Nephron progenitor cell (in vitro differentiated cells): ENCODE measurements at places on chromosomes 2 and 18.

DNA sequence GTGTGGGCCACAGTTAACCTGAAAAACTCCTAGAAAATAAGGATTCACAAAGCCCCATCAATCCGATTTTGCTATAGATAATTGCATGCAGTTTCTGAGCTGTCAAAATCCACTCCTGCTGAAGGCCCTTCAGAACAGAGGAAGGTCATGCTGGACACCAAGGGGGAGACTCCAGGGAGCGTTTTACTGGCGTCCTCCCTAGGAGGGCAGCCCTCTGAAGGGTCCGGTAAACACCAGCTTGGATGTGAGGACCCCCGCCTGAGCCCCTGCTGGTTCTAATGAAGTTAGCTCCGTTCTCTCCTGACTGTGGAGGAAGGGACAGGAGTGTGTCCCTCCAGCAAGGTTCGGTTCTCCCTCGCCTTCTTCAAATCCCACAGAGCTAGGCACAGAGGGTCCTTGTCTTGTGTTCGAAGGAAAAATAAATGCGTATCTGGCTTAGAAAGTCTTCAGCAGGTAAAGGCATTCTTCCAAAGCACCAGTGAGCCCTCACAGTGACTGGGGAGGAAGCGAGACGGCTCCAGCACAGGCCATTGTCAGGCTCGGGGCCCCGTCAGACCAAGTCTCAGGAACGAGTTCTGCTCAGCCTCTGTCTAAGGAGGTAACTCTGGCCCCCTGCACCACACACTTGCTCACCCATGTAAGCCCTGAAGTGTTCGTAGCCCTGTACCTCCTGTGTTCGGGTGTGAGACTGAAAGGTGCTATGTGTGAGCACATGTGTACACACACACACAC is 41.6 kb downstream of the CABLES1 start:
- H3K36me3 ChIP-seq: peaks cover 19% of the 10 kb centered on the region
- H3K27me3 ChIP-seq: peaks cover 4% of the 10 kb centered on the region
- DNase-seq: no peak
- H3K4me3 ChIP-seq: no peak overlapping the region

DNA sequence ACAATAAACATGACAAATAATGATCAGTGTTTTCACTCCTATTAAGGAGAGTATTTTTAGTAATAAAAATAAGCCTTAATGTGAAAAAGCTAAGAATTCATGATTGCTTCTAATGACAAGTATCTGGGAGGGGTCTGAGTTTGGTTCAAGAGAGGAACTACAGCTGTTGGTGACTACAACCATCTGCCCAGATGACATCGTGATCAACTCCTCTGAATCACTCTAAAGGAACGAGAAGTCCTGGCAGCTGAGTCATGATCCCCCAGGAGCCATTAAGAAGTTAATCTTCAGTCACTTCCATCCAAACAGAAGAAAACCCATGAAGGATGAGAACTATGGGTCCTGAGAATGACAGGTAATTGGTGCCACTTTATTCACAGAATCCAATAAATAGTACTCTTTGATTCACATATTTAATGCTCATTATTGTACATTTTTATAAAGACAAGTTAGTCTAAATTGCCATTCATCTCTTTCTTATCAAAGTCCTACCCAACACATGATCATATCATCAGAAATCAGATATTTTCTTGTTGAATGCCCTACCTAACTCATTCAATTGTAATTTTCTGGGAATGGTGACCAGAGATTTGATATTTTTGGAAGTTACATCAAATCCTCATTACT is 6.8 kb downstream of the TFPI start:
- H3K4me3 ChIP-seq: no peak overlapping the region
- peaks cover 22% of the 10 kb centered on the region for H3K4me1 ChIP-seq
- no peak for DNase-seq
- no peaks in the 10 kb centered on the region for H3K36me3 ChIP-seq
- H3K27me3 ChIP-seq: peaks cover 2% of the 10 kb centered on the region
- no peak overlapping the region for H3K27ac ChIP-seq

DNA sequence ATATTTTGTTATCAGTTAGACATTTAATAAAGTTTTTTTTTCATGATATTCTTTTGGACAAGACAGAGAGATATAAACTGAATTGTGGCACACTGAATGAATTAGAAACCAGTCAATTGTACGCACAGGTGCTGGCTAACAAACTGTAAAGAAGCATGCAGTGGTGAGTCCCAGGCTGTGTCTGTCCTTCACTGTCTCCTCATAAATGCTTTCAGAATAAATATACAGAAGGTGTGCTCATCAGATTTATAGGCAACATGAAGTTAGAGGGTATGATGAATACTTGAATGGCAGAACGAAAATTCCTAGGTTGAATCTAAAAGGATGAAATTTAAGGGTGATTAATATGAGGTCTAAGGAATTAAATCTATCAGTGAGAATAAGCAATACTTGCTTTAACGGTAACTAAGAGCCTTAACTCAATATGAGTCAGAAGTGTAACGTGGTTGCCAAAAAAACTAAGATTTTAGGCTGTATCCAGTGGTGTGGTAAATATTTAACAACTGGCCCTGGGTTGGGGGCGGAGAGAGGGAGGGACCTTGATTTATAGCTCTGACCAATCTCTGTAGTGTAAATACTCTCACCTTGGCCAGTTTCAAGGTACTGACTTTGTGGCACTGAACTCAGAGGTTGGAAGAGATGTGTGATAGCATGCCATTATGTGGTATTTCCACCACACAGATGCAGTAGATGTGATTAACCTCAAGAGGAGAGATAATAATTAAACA is 41.9 kb upstream of the AAK1 start:
- H3K27ac ChIP-seq: no peak overlapping the region
- H3K4me3 ChIP-seq: no peak overlapping the region
- no peak for DNase-seq
- H3K4me1 ChIP-seq: peaks cover 18% of the 10 kb centered on the region
- peaks cover under 1% of the 10 kb centered on the region for H3K27me3 ChIP-seq

- no peaks in the 10 kb centered on the region for H3K36me3 ChIP-seq
- no peak for DNase-seq
- H3K4me3 ChIP-seq: no peak overlapping the region
- H3K27me3 ChIP-seq: peaks cover 7% of the 10 kb centered on the region
- H3K4me1 ChIP-seq: no peaks in the 10 kb centered on the region
These were observed 20.3 kb upstream of the IL36G start for GRCh38 chr2:112957511-112957910.

DNA sequence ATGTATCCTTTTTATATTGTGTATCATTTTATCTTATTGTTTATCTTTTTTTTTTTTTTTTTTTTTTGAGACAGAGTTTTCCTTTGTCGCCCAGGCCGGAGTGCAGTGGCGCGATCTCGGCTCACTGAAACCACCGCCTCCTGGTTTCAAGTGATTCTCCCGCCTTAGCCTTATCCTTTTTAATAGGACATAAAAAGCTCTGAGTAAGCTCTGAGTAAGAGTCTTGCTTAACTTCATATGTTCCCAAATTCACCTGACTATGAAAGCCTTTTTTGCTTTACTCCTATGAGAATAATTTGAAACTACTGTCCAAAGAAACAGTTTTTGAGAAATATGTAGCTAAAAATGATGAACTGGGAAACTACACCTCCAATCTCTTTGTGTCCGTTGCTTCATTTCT is 525.5 kb downstream of the IRS1 start:
- DNase-seq: no peak
- H3K36me3 ChIP-seq: no peaks in the 10 kb centered on the region
- no peak overlapping the region for H3K4me3 ChIP-seq
- peaks cover 4% of the 10 kb centered on the region for H3K27me3 ChIP-seq
- no peaks in the 10 kb centered on the region for H3K4me1 ChIP-seq

DNA sequence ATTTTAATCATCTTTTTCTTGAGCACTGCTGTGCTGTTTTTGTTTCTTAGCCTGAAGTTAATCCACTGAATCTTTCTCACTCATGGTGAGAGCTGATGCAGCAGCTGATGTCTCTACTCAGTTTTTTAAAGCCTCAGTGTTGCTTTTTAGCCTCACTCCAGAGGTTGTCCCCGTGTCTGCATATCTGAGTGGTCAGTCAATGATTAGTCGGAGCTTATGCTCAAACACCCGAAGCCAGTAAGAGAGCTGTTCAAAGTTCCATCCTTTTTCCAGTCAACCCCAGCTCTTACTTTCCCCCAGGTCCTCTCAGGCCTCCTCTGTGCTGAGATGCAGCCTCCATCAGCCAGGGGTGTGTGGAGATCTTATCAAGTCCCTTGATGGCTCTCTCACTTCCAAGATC is 81.1 kb downstream of the MBOAT2 start:
- DNase-seq: no peak
- H3K27ac ChIP-seq: peak overlapping the region; percentile 36
- no peak overlapping the region for H3K4me3 ChIP-seq
- H3K36me3 ChIP-seq: peaks cover 42% of the 10 kb centered on the region
- peaks cover 46% of the 10 kb centered on the region for H3K4me1 ChIP-seq

- no peak overlapping the region for H3K4me3 ChIP-seq
- H3K27ac ChIP-seq: peak overlapping the region; percentile 53
- no peak for DNase-seq
- peaks cover 6% of the 10 kb centered on the region for H3K4me1 ChIP-seq
These were observed 30.3 kb downstream of the SOCS6 start for GRCh38 chr18:70319187-70319586.

DNA sequence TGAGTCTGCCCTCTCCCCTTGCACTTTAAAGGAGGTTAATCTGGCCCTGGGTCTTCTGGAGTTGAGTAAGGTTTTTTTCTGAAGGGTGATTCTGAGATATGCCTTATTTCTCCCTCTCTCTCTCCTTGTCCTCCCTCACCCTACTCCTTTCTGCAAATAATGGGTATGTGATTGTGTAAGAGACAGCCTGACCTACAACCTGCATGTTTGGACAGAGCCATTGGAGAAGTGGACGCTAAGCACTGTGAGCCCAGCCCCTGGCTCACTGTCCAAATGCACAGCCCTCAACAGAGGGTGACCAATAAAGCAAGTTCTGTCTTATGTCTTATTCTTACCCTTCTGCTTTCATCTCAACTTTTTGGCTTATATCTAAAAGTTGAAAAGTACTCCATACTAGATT is 71.5 kb downstream of the SPP2 start:
- no peak overlapping the region for H3K4me3 ChIP-seq
- H3K27ac ChIP-seq: no peak overlapping the region
- no peak for DNase-seq
- no peaks in the 10 kb centered on the region for H3K4me1 ChIP-seq
- H3K36me3 ChIP-seq: no peaks in the 10 kb centered on the region
- H3K27me3 ChIP-seq: peaks cover 20% of the 10 kb centered on the region

DNA sequence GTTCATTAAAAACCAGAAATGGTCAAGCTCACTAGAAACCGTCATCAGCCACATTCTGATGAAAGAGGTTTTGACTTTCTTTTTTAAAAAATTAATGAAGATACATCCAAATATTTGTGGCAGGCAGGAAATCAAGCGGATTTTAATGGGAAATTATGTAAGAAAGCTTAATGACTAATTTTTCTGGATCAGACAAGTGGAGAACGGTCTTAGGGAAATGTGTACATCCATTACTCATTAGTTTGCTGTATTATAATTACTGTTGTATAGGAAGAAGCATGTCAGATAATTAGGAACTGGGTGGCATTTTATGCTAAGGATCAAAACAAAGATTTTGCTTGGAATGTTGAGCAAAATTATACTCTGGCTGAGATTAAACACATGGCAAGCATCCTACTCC is 39.4 kb downstream of the AGAP1 start:
- H3K4me3 ChIP-seq: no peak overlapping the region
- peaks cover 2% of the 10 kb centered on the region for H3K27me3 ChIP-seq
- DNase-seq: no peak
- peaks cover 24% of the 10 kb centered on the region for H3K36me3 ChIP-seq
- no peak overlapping the region for H3K27ac ChIP-seq

- peaks cover 30% of the 10 kb centered on the region for H3K4me1 ChIP-seq
- no peaks in the 10 kb centered on the region for H3K36me3 ChIP-seq
- no peak overlapping the region for H3K4me3 ChIP-seq
- no peak for DNase-seq
- H3K27ac ChIP-seq: no peak overlapping the region
These were observed 66.9 kb upstream of the CDC42EP3 start for GRCh38 chr2:37738266-37738885.

- peak; percentile 13 for DNase-seq
- H3K4me3 ChIP-seq: no peak overlapping the region
- no peaks in the 10 kb centered on the region for H3K36me3 ChIP-seq
- peaks cover 67% of the 10 kb centered on the region for H3K4me1 ChIP-seq
These were observed 132.9 kb downstream of the SOCS6 start for GRCh38 chr18:70421471-70422390.

GRCh38 chr18:35949090-35949489 is 23.4 kb upstream of the RMP24 start:
- peaks cover 29% of the 10 kb centered on the region for H3K27me3 ChIP-seq
- no peak overlapping the region for H3K27ac ChIP-seq
- no peaks in the 10 kb centered on the region for H3K36me3 ChIP-seq
- no peaks in the 10 kb centered on the region for H3K4me1 ChIP-seq
- peak overlapping the region; percentile 89 for H3K4me3 ChIP-seq
- DNase-seq: no peak

GRCh38 chr2:203949228-203949627 is 12.7 kb downstream of the ICOS start:
- no peak overlapping the region for H3K4me3 ChIP-seq
- H3K27ac ChIP-seq: no peak overlapping the region
- H3K4me1 ChIP-seq: no peaks in the 10 kb centered on the region
- peaks cover 3% of the 10 kb centered on the region for H3K27me3 ChIP-seq
- DNase-seq: no peak
- H3K36me3 ChIP-seq: no peaks in the 10 kb centered on the region
